Testis (tissue), 5 donors: ENCODE measurements at places on chromosomes 1 and 21. TPM values are rescaled to one million over a fixed set of nuclear protein-coding genes. Genes with fewer than 3 reads are reported as not detected.

- DNase-seq: peak; percentile 9
Observed at GRCh38 chr21:41966872-41967621, 13.2 kb upstream of the C2CD2 start.

DNA sequence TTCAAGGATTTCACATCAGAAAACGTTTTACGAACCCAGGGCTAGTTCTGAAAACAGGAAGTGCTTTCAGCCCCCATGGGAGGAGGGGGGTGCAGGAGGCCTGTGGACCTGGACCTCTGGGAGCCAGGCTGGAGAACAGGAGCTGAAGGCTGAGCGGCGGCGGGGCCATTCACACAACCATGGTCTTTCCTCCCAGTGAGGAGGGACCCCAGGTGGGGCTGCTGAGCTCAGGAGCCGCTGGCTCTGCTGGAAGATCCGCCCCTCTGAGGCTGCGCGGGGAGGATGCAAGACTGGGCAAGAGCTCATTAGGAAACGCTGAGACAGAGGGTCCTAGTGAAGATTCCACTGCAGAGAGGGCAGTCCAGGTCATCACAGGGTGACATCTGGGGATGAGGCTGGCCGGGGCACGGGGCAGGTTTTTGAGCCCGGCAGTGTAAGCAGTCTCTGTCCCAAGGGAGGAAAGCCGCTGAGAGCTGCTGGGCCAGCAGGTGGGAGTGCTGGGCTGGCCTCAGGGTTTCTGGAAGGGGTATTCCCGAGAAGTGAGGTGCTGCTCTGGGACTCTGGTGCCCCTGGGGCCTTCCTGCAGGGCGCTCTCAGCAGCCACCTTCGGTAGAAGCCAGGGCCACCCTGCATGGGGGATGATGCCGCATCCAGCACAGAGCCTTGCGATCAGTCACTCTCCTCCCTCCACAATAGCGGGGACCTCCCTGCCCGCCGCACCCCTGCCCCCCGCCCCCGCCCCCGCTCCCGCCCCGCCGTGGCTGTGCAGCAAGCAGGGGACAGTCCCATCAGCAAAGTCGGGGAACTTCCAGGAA, 7.5 kb downstream of the MX2 start:
- DNase-seq: peak; percentile 25

GRCh38 chr1:221793439-221794078, 51.7 kb upstream of the DUSP10 start:
- DNase-seq: no peak

DNA sequence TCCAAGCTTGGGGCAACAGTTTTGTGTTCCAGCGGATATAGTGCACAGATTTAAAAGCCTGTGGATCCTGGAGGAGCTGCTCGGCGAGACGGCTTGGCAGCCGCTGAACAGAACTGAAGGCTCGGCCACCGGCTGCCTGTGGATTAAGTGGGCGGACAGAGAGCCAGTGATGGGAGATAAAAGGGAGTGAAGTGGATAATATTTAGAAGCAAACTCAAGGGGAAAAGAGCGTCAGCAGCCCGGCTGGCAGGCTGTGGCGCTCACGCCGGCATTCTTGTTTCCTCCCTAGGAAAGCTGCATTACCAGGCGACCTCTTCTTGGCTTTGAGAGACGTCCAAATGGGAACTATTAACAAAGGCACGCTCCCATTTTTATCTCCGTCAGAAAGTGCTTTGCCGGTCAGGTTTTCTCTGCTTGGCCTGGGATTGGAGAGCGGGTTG, 10.4 kb downstream of the TRABD2B start:
- DNase-seq: peak; percentile 45

DNA sequence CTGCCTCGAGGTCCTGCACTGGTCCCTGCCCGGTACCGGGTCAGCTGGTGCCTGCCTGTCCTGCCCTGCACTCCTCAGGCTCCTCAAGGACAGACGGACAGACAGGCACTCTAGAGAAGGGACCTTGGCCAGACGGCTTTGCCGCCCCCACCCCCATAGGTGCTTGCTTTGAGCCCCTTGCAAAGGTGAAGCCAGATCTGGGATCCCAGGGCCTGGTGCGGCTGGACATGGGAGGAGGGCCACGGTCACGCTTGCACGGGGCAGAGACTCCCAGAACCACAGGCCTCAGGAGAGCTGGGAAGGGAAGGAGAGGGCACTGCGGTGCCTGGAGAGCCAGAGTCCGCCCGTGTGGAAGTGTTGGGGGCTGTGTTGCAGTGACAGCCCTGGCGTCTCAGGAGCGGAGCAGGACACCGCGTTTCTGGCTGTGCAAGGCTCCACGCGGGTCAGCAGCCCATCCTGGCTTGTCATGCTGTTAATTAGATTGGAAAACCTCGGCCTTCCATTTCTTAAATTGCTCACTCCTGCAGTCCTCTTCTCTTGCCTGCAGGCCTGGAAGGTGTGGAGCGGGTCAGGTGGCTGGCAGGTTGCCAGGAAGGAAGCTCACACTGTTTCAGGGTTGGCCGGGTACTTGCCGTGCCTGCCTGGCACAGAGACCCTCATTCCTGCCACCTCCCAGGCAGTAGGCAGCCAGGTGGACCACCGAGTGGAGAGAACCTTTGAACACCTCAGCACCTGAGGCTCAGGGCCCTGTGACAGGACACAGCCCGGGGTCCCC, 16.3 kb downstream of the COL18A1 start:
- DNase-seq: no peak

DNA sequence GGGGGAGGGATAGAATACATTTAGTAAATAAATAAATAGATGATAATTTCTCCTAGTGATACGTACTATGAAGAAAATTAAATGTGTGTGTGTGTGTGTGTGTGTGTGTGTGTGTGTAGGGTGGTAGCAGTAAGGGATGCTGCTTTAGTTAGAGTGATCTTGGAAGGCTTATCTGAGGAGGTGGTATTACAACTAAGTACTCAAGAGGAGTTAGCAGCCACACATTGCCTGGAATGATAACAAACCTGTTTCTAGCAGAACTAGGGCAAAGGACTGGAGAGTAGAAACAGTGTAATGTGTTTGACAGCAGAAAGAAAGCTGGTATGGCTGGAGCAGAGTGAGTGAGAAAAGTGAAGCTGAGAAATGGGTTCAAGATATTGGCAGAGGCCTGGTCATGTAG, 58.3 kb upstream of the FASLG start:
- no peak for DNase-seq

DNA sequence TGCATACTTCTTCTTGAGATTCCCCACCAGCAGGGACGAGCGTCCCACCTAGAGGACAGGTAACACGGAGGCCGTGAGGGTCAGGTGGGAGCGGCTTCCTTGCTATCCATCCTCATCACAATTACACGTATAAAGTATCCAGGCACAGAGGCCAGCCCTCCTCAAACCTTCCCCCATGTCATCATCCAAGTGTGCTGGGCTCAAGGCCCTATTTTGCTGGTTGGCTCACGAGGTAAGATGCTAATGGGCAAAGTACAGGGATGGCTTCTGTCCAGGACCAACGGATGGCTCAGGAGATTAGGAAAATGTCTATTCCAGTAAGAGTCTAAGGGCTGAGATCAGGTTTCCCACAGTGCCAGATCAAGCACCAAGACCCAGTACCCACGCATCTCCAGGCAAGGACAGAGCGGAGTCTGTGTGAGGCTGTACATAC, 11.5 kb upstream of the A3GALT2 start:
- no peak for DNase-seq

DNA sequence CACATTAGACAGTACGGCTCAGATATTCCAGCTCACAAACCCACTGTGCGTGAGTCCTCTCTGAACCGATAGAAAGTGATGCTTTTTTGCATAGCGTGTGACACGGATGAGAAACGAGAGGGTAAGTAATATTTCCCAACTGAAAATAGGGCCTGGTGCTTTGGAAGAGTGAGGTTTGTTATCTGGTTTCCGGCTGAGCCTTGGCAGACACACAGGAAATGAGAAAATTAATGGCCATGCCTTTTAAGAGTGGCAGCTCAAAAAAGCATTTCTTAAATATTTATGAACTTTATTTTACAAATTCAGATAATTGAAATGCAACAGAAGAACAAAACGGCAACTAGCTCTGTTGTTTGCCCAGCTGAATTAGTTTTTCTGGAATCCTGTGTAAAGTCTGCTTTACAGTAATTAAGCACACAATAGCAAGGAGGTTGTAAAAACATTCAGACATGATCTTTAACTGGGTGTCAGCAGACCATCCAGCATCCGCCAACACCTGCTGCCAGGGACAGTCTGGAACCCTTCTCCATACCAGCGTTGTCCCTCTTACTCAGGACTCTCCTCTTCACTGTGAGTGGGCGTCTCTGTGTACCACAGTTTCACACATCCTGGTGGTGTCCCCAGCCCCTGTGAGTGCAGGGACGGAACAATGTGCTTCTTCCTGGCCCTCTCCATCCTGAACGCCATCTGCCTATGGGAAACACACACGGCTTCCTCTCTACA, 155.4 kb downstream of the PGBD5 start:
- DNase-seq: no peak

GRCh38 chr21:22904385-22904784, 1906.2 kb downstream of the NCAM2 start:
- DNase-seq: no peak

GRCh38 chr1:83130886-83131691, 867.8 kb downstream of the TTLL7 start:
- no peak for DNase-seq

DNA sequence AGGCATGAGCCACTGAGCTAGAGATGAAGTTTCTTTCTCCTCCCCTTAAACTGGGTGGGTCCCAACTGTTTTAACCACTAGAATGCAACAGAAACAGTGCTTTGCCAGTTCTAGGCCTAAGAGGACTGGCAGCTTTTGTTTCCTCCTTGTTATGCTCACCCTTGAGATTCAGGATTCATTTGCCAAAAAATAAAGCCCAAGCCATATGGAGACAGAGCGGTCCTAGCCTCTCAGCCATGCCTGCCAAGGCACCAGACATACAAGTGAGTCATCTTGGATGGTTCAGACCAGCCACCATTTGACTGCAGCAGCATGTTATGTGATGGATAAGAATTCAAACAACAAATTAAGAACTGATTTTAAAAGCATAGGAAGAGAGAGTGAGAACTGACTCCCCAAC, 38.1 kb upstream of the STUM start:
- no peak for DNase-seq

DNA sequence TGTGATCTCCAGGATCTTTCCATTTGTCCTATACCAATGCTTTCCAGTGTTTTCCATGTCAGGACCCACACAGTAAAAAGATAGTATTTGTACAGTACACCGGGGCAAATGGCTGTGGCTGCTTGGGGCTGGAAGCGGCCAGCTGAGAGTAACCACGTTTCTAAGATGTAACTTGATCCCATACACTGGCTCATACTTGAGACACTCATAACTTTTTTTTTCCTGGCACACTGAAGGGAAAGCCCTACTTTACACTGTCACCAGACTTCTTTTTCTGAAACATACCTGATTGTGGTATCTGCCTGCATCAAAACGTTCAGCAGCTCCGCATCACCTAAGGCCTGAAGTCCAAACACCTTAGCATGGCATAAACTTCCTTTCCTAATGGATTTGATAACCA, 21.6 kb downstream of the VPS13D start:
- no peak for DNase-seq

DNA sequence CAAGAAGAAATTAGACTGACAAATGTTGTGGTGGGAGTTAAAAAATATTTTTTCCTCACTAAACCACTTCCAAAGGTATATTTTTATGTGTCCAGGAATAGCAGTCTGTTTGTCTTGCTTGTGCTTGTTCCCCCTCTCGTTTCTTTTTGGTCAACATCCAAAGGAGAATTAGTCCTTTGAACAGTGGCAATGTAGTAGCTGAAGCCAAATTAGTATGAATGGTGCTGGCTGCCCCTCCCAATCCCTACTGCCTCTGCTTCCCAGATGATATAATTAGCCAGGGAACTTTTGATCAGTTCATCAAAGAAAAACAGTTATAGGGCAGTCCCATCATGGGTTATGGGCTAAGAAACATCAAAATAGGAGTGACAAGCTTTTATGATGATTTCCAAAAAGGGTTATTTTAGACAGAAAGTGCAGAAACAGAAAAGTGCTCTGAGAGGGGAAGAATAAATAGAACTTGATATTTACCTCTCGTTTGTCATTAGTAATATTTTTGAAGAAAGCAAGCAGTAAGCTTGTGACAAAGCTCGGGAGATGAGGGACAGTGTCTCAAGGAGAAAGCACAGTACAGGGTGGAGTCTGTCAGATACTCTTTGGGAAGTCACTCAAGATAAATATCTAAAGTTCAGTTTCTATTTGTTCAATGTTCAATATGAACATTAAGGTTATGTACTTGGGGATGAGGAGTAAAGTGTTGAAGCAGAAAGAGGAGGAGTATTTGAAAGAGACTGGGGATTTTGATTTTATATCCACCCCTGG, 239.1 kb downstream of the HLX start:
- no peak for DNase-seq

DNA sequence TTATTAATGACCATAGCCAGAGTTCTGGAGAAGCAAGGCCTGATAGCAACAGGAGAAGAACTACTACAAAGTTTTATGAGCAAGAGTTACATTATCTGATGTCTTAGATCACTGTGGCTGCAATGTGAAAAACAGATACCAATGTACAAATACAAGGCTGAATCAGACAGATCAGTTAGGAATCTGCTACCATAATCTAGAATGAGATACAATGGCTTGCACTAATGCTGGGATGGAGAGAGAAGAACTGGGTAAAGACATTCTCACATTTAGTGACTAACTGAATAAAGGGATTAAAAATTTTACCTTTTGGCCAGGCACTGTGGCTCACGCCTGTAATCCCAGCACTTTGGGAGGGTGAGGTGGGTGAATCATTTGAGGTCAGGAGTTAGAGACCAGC, 41.3 kb downstream of the ARID4B start:
- DNase-seq: no peak

DNA sequence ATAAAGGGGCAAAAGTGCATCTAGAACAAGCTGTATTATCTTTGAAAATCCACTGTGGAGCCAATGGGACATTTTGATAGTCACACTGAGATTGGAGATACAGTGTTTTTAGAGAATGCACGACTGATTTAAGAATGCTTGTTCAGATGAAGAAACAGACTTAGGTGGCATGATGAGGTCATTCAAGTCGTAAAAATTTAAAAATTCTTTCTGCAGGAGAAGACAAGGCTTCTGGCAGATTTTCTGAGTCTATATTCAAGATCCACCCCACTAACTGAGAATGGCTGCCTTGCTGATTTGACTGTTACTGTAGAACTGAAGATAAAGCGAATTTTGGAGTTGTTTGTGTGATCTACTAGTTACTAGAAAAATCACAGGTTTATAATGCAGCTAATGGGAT, 310.6 kb downstream of the LRRC7 start:
- DNase-seq: no peak

DNA sequence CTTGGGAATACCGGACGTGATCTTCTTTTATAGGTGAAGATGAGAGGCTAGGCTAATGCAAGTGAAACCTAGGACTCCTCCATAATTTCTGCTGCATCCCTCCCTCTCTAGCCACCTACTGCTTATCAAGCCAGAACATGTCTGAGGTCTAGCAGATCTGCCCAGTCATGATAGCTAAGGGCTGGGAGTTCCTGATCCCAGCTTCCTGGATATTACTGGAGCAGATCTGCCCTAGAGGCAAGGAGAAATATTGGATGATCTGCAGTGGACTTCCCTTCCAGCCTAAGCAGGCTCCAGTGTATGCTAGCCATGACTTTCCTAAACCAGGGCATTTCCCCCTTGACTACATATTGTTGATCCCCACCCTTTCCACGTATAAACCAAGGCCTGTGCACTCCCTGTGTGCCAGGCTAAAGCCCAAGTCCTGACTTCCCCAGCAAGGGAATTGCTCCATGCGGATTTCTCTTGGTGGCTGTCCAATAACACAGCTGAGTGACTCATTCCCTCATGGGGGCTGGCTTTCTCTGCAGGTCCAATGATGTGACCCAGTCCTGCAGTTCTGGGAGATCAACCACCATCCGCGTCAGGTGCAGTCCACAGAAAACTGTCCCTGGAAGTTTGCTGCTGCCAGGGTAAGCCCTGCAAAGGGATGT, 15.5 kb upstream of the SARS1 start:
- DNase-seq: no peak

Gene GBP5
- 5.6 TPM for total RNA-seq

Gene ADGRL4
- 7.9 TPM for total RNA-seq

Gene ALDH4A1
- total RNA-seq: 9.6 TPM

Gene TMEM9
- 101 TPM for total RNA-seq
